Right cardiac atrium (tissue), 5 donors: ENCODE measurements at places on chromosomes 3 and 15.

DNA sequence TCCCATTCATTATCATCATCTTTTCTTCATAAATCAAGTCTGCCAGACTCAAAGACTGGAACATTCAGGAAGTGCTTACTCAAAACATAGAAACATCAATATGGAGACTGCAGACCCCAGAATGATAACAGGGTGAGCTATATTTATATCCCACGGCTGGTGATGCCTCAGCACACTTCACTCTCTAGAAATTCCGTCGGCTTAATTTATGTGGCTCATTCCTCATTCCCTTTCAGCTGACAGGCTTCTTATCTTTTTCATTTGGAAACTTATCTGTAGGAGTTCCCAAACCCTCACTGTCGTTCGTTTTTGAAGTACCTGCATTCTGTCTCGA, 45.5 kb downstream of the RFTN1 start:
- no peak for DNase-seq

- DNase-seq = no peak
Observed at GRCh38 chr15:83306561-83306960, 22.1 kb upstream of the BNC1 start.

DNA sequence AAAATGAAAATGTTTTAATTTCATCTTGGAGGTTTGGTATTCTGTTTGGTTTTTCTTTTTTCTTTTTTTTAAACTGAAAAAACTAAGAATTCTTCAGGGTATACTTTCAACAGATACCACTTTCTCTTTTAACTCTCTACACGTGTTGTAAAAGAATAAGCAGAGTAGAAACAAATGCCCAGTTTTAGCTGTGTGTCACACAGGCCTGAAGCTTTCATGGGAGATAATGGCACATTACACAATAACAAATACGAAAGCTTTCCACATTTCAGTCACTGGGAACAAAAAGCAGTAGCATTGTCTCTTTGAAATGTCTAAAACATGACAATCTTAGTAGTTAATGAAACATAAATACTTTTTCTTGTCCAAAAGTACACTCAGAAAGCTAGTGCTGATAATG, 818.5 kb downstream of the TBL1XR1 start:
- no peak for DNase-seq

DNA sequence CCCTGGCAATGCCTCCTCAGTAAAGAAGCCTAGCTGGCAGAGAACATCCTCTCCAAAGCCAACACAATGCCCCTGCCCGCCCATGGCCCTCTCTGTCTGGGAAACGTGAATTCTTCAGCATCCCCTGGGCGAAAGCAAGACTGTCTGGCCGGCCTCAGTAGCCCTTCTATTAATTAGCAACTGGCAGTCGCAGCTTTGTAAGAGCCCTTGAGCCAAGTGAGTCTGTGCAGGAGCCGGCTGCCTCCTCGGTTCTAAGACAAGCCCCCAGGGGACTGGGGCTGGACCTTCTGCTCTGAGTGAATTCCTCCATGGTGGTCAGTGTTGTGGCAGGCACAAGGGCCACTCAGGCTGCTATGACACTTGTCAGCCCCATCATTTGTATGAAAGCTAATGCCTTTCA, 7.4 kb downstream of the HCN4 start:
- DNase-seq = no peak

DNA sequence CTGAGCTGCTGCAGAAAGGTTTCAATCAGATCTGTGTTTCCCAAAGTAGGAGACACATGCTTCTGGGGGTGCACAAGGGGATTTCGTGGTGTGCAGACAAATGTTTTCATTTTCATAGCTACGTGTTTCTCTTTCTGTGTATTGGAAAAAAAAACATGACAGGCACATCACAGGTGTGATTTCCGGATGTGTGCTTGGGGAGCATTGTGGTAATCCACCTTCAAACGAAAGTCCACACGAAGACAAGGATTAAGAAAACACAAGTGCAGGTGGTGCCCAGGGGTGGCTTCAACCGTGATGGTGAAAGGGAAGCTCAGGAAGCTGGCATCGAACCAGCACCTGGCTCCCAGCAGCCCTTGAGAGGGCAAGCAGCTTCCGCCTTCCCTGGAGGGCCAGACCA, 164.6 kb upstream of the LINGO1 start:
- DNase-seq = no peak

DNA sequence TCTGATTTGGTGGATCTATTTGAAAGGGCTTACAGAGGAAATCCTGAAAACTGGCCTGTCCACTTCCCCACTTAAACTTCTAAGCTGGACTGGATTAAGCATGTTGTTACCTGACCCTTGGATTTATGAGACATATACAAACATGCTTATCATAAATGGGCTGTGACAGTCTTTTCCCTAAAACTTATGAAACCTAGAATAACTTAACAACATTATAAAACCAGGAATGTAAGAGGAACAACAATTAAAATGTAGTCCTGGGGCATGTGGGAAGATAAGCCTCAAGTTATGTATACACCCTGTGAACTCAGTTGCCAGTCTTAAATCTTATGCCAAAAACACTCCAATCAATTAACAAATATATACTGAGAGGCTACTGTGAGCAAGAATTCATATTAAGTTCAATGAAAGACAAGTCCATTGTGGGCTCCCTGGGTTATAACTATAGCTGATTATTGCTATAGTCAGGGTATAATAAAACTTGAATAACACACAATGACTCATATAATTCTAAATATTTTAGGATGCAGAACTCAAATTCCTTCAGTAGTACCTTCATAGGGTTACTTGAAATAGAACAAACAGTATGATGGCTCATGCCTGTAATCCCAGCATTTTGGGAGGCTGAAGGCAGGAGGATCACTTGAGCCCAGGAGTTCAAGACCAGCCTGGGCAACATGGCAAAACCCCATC, 87.2 kb upstream of the PPIB start:
- no peak for DNase-seq

DNA sequence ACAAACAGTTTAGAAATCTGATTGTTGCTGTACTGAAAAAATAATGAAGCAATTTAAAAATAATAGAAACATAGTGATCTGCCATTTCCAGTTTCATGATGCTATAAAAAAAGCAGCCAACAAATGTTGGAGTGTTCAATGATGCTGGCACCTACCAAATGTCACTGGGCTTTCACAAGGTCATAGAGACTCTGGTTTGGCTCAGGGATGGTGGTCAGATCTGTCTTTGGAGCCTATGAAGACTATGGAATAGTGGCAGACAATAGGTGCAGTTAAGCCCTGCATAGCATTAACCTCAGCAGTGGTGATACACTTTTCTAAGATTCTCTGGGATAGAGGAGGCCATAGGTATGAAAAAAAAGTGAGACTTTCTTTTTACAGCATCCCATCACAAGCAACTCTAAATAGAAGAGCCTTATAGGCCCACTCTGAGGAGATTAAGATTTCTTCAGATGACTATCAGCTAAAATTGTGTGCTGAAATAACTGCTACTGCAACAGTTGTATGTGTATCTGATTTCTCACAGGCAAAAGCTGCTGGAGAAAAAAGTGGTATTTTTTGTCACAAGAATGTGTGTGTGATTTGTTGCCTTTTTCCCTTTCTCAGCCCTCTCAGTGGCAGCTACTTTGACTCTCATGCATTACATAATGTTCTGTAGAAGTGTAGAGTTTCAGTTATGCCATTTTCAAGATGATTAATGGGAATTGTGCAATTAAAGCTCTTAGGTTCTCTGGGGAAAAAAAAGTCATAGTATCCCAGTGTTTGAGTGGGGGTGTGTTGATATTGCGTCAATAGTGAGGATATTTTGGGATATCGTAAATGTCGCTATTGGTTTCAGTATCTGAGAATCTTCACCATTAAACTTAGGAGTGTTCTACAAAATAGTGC, 137.4 kb downstream of the MBNL1 start:
- no peak for DNase-seq

- peak; percentile 18 for DNase-seq
Observed at GRCh38 chr15:63381301-63382204, at the start of gene CA12. Gene CA12 (minus strand): TSS chr15:63381846. CDS start chr15:63381720, 126 bp downstream.

DNA sequence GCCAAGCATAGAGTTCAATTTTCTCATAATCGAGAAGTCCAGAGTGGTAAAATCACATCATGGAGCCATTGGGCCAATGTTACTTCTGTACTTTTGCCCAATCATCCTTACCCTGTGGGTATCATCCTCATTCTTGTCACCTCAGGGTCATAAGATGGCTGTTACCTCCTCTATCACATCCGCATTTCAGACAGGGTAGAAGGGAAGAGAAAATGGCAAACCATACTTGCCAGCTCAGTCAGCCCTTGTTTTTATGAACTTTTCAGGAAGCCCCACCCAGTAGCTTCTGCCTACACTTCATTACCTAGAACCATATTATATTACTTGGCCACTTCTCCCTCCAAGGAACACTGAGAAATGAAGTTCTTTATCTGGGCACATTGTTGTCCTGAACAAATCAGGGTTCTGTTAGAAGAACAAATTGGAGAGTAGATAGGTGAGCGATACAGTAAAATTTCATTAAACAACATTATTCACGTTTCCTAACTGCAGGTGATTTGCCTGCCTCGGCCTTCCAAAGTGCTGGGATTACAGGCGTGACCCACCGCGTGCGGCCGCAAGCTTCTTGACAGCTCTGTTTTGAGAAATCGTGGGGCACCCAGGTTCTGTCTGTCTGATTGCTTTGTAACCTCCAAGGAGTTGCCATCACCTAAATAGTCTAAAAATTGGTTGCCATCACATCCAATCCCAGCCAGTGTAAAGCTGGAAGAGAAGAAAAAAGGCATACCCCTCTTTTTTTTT, 34.5 kb upstream of the RPN1 start:
- DNase-seq = no peak

GRCh38 chr3:37054370-37054769, 61.1 kb downstream of the MLH1 start:
- DNase-seq = no peak

- no peak for DNase-seq
Observed at GRCh38 chr15:78931439-78932257, 13.2 kb downstream of the CTSH start.

- no peak for DNase-seq
Observed at GRCh38 chr15:49464522-49464921, 41.5 kb downstream of the FGF7 start.

GRCh38 chr3:30804984-30805383, 89.5 kb downstream of the GADL1 start:
- no peak for DNase-seq

GRCh38 chr3:127207727-127208482, 15.0 kb downstream of the PRR23E start:
- DNase-seq = no peak
